ENCODE measurements at places on chromosomes 13 and 19.

GRCh38 chr13:75715601-75716523 is 79.7 kb downstream of the LMO7 start:
- no peak for DNase-seq

DNA sequence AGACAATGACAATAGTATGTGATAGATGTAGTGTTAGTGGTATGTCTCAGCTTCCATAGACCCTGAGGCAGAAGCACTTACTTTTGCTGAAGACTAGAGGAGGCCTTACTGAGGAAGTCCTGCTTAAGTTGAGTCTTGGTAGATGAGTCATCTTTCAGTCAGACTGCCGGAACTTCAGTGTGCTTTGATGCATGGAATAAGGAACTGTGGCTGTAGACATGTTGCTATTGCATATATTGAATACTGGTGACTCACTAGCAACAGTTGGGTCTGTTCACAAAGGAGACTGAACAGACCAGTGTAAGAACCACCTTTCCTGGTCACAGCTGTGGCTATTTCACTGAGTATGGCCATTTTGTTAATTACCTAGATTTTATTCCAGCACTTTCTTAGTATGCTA is 1000.6 kb downstream of the OLFM4 start:
- DNase-seq, result no peak

DNA sequence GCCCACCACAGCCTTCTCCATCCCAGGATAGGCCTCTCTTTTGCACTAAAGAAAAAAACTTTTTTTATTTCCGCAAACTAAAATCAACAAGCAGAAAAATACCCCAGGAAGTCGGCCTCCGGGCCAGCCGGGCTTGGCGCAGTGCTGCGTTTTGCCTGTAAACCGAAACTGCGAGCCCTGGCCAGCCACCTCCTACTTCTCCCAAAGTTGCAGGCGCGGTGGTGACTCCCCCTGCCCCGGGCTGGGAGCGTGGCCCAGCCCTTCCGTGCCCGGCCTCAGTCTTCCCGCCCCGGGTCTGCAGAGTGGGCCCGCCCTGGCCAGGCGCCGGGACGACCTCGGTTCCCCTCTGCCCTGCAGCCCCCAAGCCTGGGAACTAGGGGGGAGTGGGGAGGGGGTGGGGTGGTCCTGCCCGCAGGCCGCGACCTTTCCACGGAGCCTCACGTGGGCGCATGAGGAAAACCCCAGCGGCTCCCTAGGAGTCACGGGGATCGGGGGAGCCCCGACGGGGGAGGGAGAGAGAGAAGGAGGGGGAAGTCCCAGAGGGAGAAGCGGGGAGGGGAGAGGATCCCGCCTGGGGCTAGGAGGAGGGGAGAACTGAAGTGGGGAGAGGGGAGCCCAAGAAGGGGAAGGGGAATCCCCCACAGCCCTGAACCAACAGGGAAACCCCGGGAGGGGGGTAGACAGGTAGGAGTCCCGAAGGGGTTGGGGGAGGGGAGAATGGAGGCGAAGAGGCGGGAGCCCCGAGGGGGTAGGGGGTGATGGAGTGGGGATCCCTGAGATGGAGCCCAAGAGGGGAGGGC is 3.0 kb downstream of the GADD45B start:
- DNase-seq, result peak; percentile 89

- DNase-seq, result no peak
These were observed 79.1 kb upstream of the GPR12 start for GRCh38 chr13:26839682-26840081.

DNA sequence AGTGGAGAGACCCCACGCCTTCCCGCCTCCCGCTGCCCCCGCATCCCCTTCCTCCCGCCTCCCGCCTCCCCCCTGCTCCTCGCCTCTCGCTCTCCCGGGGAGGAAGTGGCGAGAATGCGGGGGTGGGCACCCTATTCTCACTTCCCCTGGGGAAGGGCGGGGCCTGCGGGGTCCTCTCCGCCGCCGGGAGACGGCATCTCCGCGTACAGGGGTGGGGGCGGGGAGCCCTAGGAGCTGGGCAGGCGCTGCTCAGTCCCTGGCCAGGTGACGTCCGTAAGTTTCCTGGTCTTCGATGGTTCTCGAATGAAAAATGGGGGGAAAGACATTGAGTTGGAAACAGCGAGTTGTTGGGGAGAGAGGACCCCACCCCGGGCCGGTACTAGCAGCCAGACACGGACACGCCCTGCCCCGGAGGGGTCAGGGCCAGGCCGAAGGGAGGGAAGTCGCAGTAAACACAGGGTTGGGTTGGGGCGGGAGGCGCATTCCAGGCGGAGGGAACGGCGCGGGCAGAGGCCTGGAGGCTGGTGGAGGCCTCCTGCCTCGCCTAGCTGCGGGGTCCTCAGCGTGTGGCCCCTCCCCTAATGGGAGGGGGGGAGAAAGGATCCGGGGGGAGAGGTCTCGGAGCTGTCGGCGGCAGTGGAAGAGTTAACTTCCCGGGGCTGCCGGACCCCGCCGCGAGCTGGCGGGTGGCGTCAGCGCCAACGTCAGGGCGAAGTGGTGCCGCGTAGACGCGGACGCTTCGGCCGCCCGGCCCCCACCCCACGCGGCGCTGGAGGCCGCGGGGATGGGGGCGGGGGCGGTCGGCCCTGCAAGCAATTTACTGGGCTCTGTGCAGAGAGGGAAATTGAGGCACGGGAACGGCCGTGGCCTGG is 10.4 kb upstream of the JUND start:
- DNase-seq, result peak; percentile 93

DNA sequence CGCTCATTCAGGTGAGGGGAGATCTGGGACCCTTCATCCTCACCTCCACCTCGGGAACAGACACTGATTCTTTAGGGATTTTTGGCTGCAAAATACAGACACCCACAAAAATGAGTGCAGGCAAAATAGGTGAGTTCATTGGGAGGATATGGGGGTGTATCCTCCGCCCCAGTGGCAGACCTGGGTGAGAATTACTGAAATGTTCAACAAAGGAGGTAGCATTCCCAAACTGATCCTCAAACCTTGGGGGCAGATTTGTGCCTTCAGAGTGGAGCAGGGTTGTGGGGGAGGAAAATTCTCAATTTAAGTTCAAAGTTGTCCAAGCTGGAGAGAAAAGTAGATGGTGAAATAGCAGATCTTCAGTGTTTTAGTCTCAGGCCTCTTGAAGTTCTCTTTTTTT is 31.3 kb upstream of the SIN3B start:
- no peak for DNase-seq

DNA sequence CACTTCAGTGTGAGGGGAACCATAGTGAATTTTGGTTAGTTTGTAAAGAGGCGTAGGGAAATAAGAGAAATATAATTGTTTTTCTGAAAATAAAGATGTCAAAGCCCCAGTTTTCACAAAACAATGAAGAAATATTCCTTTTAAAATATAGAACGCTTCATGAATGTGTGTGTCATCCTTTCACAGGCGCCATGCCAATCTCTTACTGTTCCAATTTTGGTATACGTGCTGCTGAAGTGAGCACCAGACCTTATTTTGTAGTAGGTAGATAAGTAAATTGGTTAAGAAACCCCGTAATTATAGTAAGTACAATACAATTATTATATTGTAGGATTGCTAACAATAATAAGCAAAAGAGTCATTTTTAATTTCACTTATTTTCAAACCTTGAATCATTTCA is 43.3 kb downstream of the NAA16 start:
- no peak for DNase-seq

DNA sequence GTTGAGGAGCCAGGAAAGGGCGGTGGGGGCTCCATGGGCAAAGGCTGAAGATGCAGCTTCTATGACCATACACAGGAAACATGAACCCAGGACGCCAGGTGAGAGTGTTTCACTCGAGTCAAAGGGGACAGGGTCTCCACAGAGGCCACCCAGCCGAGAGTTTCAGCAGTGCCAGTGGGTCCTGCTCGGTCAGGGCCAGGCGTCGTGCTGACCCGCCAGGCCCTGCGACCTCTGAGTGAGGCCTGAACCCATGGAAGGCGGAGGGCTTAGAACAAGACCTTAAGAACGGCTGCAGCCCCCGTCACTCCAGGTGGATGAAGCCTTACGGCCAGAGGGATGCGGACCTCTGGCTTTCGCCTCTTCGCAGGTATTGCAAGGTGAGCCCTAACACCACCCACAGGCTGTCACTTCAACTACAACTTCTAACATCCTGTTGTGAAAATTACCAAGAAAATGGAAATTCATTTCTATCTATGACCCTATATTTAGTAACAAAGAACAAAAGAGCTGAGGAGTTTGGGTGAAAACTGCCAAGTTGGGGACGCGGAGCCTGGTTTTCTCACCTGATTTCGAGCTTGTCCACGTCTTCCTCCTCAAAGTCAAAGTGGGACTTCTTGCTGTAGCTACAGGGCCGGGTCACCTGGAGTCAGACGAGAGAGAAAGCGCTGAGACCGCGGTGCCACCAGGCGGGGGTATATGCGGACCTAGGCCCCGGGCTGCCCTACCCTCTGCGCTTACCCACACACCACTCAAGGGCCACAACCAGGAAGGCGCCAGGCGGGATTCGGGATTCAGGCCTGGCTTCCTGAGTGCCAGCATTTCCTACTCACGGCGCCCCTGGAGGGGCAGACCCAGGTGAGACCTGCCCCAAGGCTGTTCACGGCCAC is 50.1 kb upstream of the C13orf46 start:
- DNase-seq, result no peak

GRCh38 chr19:30968210-30968609 is 381.0 kb downstream of the TSHZ3 start:
- no peak for DNase-seq

- no peak for DNase-seq
These were observed 147.3 kb downstream of the SLC7A1 start for GRCh38 chr13:29448174-29448573.

All from sciatic nerve (tissue), 2 donors.